ENCODE measurements at places on chromosomes 7 and 10.

- no peak for DNase-seq
Measured at GRCh38 chr7:134187893-134188292, 60.8 kb downstream of the LRGUK start.

GRCh38 chr7:3039787-3040186, 3.9 kb downstream of the CARD11 start:
- DNase-seq, result no peak

GRCh38 chr7:134444198-134444960, 14.5 kb downstream of the AKR1B1 start:
- DNase-seq, result no peak

DNA sequence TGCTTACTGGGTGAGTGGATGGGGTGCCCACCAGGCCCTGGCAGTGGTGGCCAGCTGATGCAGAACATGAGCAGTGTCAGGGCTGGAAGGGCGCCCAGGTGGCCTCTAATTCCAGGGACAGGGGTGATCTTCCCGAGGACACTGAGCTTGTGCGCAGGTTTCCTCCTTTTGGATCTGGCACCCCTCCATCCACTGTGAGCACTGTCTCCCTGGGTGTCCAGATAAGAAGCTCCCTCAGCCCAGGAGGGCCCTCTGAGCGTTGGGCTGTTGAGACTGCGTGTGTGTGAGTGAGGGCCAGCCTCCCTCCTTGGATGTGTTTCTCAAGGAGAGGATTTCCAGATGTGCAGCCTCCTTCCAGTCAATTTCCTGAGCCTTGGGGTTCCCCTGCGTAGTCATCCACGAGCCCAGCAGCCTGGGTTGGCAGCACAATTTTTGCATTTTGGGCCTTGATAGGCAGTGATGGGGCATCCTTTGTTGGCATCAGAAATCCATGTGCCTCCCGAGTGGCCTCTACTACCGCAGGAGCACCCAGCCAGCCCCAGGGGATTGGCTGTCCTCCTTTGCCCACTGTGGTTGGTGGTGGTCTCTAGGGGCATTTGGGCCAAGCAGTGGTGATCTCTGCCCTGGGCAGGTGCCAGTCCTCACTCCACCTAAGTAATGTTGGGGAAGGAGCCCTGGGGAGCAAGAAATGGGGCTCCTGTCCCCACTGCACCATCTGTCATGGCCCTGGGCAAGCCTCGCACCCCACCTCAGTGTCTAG, 20.9 kb upstream of the BTBD16 start:
- DNase-seq, result no peak

- no peak for DNase-seq
Measured at GRCh38 chr7:585229-585711, 65.6 kb upstream of the PDGFA start.

DNA sequence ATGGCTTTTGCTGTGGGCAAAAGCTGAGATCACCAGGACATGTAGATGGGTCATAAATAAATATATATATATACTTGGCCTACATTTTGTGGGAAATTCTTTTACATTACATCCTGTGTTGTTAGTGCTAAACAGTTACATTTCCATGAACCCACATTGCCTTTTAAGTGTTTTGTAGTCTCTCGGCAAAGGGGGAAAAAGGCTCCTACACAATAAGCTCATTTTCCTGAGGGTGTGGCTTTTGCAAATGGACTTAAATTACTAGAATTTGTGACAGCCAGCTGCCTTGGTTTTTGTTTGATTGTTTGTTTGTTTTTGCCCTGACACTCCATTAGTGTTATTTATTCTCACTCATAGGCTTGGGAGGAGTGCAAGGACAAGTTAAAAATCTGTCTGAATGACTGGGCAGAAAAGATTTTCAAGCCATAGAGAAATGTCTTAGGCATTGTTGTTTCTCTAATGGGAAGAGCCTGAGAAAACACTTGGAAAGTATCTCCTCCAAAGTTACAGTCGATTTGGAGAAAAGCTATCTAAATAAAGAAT, 128.8 kb downstream of the DGKB start:
- no peak for DNase-seq

GRCh38 chr7:155598810-155599210, 45.7 kb upstream of the RBM33 start:
- no peak for DNase-seq

DNA sequence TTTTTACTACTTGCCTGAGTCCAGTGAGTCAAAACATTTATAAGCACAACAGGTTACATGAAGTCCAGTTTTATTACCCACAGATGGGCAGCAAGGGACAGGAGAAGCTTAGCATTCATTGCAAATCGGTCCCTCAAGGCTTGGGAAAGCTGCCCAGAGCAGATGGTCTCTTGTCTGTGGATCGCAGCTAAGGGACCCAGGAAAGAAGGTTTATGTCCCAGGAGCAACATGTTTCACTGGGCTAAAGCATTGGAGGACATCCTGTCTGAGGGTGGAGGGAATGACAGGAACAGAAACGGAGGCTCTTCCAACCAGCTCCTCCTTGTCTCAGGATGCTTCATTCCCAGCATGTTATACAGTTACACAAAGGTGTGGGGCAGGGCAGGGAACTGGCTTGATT, 39.3 kb downstream of the TRIM24 start:
- DNase-seq, result no peak

DNA sequence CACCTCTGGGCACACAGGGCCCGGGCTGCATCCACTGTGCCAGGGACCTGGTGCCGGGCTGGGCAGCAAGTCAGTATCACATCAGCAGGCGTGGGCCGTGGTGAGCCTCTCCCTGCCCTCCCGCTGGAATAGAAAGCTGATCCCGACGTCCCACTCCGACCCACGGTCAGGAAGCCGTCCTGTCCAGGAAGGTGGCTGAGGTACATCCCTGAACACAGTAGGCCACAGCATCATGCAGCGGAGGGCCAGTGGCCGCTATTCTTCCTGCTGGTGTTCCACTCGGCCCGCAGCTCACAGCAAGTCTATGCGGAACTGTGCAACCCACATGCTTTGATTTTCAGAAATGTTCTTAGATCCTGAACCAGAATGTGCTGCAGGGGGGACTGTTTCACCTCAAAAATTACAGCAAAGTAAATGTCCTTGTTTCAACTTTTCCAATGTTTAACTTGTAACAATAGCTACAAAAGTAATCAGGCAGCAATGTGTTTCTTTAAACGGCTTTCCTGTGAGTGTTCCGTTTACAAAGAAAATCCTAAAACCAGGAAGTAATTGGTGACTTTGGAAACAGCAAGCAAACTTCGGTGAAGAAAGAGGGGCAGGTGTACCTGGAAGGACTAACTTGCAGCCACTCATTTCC, 676 bp upstream of the GPR146 start:
- DNase-seq, result no peak

GRCh38 chr10:11789956-11790355, 33.2 kb upstream of the PROSER2 start:
- DNase-seq, result no peak

GRCh38 chr10:74658511-74658910, 167.9 kb upstream of the KAT6B start:
- no peak for DNase-seq

- no peak for DNase-seq
Measured at GRCh38 chr7:84216472-84216871, 21.9 kb upstream of the SEMA3A start.

GRCh38 chr7:17130281-17131059, 168.0 kb upstream of the AHR start:
- DNase-seq, result peak; percentile 18

- DNase-seq, result no peak
Measured at GRCh38 chr10:131130025-131130424, 181.5 kb downstream of the TCERG1L start.

DNA sequence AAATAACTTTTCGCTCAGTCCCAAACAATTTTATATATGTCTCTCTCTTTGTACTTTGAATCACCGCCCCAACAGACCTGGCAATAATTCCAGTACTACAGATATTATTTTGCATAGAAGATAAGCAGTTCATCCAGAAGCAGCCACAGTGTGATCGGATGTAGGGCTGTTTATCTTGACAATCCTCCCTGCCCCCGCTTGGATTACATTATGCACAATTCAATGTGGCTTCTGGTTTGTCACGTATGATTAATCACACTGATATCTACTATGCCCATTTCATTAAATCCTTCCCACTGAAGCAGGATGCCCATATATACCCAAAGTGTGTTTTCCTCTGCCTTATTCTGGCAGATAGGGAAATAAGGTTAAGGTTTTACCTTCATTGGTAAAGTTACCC, 115.2 kb downstream of the PDE1C start:
- no peak for DNase-seq

GRCh38 chr7:152859781-152860191, 100.2 kb downstream of the ACTR3B start:
- no peak for DNase-seq

- DNase-seq, result no peak
Measured at GRCh38 chr10:89238956-89239644, 12.5 kb downstream of the LIPA start.

DNA sequence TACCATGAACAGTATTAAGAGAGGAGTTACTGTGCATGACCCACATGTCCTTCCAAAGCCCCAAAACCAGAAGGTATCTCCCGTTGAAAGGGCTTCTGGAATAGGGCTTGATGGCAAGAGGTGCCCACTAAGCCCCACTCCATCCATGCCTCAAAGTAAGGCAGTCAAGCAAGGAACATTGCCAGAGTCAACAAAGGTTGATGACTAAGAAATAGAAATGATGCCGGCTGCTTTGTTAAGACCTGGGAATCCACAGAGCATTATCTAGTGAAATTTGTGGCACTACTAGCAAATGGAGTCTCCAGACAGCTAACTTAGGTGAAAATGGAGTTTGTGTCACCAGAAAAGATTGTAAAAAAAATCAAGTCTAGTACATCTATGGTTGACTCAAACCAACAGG, 6.2 kb downstream of the SFR1 start:
- no peak for DNase-seq

DNA sequence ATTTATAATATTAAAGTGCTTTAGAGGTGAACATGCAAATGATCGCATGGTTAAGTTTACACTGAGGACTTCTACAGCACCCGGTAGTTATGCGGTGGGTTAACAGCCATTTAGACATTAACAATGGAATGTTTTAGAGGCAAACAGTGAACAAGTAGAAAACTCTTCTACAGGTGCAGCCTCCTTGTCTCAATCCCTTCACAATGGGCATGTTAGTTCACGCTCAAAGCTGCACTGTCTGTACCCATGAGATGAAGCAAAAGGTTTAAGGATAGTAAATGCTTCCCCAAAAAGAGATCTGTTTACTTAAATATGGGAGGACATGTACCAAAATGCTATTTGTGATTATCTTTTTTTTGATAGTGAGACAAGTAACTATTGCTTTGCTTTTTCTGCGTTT, 25.1 kb downstream of the PUS7 start:
- no peak for DNase-seq

- no peak for DNase-seq
Measured at GRCh38 chr10:48463318-48464003, 141.4 kb downstream of the ARHGAP22 start.

- no peak for DNase-seq
Measured at GRCh38 chr10:14917827-14918226, 36.1 kb downstream of the DCLRE1C start.

DNA sequence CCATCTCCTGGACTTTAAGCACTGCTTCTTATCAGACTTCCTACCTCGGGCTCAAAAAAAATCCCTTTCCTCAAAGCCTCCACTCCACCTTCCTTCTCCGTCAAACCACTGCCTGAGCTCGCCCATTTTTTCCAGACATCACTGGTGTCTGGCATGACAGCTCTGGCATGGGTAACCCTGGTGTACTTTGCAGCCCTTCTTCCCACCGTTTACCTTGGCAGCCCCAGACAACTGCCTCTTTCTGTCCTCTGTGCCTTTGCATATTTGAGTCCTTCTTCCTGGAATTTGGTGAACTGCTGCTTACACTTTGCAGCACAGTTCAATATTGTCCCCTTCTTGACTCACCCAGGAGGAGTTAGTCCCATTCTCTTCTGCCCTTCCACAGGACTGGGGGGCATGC, 144.6 kb upstream of the TBX20 start:
- DNase-seq, result no peak

DNA sequence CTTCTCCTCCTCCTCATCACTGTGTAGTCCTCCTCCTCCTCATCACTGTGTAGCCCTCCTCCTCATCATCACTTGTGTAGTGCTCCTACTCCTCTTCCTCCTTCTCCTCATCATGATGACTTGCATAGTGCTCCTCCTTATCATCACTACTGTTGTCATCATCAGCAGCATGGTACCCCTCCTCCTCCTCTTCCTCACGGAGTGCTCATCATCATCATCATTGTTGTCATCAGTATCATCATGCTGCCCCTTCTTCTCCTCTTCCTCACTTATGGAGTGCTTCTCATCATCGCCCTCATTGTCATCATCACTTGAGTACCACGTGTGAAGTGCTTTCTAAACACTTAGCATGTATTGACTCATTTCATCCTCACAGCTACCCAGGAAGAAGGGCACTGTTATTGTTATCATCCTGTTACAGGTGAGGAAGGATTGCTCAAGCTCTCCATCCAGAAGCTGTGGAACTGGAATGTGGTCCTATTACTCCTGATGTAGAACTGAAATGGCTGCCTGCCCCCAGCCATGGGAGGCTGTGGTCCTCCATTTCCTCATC, 122.8 kb upstream of the SHH start:
- DNase-seq, result no peak

GRCh38 chr7:816751-817671, 15.3 kb upstream of the SUN1 start:
- DNase-seq, result no peak

DNA sequence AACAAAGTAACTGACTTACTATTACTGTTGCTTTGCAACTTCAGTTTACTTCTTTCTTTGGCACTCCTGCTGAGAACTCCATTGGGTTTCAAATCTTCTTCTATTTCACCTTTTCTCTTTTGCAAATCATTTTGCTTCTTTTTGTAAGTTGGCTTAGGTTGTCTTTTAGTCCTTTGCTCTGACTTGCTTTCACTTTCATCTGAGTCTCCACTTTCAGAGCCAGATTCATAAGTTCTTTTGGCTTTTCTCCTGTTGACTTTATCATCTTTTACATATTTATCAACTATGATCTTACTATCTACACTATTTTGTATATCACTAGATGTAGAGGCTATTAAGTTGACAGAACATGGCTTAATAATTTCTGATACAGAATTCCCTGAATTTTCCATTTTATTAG, 73.4 kb downstream of the NRBF2 start:
- no peak for DNase-seq
